ENCODE measurements at places on chromosomes 2 and 18.
A peak's percentile ranks its signal among the peaks of the same experiment; 100 is the strongest.

DNA sequence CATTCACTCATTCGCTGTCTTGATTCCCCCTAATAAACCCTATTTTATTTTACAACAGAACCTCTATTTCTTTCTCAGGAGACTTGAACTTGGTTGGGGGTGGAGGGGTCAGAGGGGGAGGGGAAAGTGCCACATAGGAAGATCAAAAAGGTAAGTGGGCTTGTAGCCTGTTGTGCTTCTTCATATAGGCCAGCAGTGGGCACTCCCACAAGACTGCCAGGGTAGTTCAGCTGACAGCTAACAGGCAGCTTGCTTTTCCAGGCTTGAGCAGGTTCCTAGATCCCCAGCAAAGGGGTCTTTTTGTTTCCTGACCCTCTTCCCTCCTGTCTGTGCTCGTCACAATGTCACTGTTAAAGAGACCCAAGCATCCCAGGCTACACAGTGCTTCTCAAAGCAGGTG is 829 bp upstream of the KIAA2012 start:
- DNase-seq, result no peak

DNA sequence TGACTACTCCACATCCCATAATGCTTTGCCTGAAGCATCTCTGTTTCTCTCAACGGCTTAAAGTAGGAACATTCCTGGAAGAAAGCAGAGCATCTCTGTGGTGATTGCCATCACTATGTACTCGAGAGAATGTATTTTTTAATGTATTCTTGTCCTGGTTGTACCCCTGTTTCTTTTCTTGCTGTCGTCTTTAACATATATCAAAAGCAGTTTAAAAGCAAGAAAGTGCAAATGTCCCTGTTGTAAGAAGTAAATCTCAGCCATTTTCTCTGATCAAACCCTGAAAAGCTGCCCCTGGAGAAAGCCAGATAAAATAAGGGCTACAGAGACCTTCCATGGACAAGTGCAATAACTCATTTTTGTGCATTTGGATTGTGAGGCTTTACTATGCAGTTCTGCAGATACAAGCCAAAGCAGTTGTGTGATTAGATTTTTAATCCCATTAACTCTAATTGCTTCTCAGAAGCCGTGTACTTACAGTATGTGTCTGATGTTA is 70.8 kb downstream of the XIRP2 start:
- DNase-seq, result no peak

DNA sequence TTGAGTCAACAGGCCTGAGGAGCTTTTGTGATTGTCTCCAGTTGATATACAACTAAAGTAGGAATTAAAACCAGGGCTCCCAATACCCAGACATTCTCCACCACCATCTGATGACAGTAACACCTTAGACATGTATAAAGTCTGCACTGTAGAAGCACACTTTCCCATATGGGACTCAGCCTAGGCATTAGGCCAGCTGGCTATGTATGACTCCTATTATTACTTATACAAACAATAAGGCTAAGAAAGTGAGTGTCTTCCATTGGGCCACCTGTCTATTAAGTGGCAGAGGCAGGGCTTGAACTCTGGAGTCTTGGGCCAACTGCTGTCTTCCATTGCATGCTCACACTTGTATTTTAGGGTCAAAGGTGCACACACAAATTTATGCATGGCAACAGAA is 32.1 kb upstream of the COLEC12 start:
- DNase-seq, result no peak

DNA sequence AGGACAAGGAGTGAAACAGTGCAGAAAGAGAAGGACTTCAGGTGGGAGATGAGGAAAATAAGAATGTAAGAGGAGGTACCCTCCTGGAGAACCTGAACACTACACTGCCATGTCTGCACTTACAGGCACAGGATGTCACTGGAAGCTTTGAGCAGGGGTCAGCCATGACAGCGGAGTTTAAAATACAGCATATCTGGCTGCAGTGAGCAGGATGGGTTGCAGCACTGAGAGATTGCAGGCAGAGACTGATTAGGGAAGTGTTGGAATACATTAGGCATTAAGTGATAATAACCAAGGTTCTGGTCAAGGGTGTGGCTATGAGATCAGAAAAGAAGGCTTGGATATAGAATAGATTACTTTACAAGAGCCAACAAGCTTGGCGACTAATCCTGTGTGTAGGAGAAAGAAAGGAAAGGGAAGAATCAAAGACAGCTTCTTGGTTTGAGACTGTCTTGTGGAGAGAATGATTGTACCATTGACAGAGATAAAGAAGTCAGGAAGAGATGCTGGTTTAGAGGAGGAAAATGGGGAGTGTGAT is 171.1 kb upstream of the RBMS1 start:
- no peak for DNase-seq

GRCh38 chr2:19829672-19830071 is 72.1 kb downstream of the TTC32 start:
- no peak for DNase-seq

DNA sequence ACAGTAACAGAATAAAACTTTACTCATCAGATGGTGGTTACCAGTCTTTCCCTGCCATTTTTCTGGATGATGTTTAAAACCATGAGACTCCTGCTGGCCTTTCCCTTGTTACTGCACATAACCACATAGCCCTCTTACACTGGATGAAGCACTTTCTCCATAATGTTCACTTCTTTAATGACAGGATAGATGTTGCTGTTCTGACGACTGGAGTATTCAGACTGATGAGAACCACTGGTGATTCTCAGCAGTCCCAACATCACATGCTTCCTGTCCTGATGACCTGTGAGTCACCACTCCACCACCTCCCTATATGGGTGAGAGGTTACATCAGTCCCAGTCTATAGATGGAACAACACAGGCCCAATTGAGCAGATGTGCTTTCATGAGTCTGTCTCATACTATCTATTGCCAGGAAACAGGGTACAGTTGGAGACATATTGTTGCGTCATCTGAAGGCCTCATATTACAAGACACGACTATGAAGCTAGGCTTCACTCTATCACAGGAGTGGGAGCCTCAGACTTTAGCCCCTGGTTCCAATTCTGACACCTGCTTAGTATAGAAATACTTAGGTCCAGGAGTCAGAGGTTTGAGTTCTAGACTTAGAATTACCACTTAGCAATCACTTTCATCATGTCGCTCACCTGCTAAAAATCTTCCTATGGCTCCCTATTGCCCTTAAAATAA is 145.7 kb upstream of the KLF7 start:
- DNase-seq, result no peak

- DNase-seq, result no peak
Observed at GRCh38 chr18:22946217-22946616, 13.1 kb downstream of the RBBP8 start.

GRCh38 chr2:239879423-239880084 is 145.6 kb downstream of the NDUFA10 start:
- DNase-seq, result no peak

DNA sequence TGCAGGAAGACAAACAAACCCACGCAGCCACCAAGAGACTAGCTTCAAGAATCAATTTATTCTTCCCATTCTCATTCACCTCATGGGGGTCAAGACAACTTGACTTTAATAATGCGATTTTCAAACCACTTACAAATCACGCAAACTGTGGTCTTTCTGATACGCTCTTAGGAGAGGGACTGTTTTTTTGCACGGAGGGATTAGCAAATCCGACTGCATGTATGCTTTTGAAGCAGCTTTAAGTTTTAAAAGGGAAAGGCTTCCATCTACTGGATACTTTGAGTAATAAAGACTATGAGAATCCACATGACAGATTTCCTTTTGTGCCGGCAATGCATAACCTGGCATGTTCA is 322.9 kb upstream of the KCNJ3 start:
- DNase-seq, result peak; percentile 3

DNA sequence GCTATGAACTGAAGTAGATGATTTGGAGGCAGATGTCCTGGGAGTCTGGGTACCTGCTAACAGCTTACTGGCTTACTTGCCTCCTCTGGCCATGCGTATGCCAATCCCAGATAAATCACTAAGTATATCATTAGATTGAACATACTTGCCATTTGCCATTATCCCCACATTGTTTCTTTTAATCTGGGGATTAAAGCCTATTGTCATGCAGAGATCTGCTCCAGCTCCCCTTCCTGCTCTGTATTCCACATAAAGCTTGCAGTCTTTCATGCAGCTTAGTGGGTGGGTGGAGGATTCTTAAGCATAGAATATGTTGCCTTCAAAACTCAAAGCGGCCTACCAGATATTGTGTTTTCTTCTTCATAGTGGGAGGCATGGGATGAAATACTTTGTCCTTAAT is 311.8 kb upstream of the MMADHC start:
- DNase-seq, result no peak

DNA sequence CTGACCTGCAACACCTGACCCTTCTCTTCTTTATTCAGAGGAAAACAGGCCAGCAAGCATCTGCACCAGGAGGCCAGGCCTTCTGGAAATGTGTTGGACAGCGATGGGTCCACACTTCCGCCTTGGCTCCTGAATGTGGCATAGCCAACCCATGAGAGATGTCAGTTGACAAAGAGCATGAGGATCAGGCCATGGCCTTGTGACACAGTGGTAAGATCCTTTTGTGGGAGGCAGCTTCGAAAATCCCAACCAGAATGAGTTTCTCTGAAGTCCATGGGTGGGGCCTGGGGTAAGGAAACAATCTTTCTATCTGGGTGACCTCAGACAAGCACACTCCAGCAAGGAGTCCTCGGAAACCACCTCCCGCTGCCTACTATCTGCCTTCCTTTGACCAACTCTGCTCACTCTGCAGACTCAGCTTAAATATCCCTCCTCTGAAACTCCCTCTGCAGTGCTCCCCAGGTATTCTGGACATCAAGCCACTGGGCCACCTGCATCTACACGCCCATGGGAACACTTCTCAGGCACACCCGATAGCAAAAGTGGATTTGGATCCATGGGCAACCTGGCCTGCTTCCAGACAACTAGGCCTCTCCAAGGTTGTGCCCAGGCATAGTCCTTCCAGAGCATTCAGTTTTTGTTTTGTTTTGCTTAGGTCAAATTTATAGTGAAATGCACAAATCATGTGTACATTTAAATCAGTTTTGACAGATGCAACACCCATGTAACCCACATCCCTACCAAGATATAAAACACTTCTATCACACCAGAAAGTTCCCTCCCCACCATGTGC is 3.6 kb upstream of the SH2D6 start:
- no peak for DNase-seq

DNA sequence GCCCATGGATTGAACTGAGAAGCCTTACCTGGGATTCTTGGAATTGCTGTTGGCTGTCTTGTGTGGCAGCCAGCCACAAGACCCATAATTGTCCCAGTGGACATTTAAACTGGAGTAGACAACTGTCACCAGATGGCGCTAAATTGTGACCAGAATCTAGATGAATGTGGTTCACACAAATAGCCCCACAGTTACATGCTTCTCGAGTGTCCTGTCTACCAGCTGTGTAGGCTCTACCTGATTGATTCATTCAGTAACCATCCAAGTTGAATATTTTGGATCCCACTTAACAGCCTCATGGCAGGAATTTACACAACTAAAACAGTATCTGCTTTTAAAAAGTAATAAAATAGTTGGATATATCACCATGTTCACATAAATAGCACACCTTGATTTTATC is 73.2 kb downstream of the MAP4K4 start:
- no peak for DNase-seq

DNA sequence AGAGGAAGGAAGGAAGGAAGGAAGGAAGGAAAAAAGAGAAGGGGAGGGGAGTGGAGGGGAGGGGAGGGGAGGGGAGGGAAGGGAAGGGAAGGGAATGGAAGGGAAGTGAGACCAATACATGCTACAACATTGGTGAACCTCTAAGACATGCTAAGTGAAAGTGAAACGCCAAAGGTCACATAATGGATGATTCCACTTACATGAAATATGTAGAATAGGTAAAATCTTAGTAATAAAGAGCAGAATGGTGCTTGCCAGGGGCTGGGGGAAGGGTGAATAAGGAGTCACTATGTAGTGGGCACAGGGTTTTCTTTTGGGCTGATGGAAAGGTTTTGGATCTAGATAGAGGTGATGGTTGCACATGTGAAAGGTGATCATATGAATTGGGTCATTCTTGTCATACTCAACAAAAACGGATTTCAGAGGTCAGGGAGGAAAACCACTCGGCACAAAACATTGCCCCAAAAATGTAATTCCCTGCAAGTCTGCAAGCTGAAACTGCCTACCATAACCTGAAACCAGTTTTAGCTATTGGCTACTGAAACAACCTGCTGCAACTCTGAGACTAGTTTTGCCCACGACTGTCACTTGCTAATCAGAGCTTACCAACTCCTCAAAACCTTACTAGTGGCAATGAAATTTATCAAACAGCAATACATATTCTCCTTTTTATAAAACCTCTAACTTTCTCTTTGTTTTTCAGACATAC is 59.2 kb downstream of the CCDC141 start:
- DNase-seq, result no peak

GRCh38 chr18:37335409-37335736 is 230.2 kb downstream of the CELF4 start:
- no peak for DNase-seq

DNA sequence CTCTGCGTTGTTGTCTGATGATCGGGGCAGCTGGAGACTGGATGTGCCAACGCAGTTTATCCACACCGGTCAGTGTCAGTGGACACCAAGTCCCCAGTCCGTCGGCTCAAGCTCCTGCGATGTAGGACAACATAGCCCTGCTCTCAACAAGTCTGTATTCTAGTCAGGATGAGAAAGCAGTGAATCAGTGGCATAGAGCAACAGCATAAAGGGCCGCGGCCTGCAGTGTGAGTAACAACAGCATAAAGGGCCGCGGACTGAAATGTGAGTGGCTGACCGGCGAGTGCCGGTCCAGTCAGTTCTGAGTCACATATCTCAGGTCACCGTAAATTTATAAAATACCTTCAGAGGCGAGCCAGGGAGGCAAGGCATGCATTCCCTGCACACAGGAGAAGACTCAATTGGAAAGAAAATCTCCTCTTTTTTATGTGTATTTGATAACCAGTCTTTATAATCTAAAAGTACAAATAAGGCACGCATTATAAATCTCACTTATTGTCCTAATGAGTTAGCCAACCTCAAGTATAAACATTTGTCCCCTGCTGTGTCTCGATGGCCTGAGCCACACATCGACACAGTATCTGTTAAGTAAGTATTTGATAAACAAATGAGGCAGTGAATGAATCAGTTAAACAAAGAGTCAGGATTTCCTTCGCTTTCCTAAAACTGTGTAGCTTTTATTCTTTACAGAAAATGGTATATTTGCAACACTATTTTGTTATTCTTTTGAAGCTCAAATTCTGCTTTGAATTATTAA is 33.8 kb upstream of the NFATC1 start:
- no peak for DNase-seq

- DNase-seq, result no peak
Observed at GRCh38 chr18:11817229-11817628, 34.0 kb upstream of the CHMP1B start.

DNA sequence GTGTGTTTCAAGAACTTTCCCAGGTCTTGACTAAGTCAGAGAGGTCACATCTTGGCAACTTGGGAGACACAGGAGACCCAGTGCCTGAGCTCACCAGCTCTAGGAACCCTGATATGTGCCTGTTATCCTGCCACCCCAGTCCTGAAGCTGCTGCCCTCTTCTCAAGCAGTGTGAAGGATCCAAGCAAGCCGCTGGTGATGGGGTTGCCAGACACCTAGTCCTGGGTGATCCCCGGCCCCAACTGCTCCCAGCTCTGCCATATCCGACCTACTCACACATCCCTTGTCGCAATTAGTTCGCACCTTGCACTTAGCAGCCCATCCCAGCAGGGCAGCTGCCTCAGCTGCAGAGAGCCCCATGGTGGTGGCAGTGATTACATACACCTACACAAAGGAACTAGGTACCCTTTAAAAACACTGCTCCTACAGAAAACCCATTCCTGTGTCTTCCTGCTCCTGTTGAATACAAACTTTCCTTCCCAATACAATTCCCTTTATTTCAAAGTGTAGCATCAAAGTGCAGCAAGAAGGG is 247.2 kb upstream of the RAB12 start:
- no peak for DNase-seq

All from NCI-H1092 (cell line).